ENCODE measurements at places on chromosomes 12 and 14.

GRCh38 chr12:13631873-13632272 lies 349.5 kb downstream of the GRIN2B start:
- no peak for DNase-seq

DNA sequence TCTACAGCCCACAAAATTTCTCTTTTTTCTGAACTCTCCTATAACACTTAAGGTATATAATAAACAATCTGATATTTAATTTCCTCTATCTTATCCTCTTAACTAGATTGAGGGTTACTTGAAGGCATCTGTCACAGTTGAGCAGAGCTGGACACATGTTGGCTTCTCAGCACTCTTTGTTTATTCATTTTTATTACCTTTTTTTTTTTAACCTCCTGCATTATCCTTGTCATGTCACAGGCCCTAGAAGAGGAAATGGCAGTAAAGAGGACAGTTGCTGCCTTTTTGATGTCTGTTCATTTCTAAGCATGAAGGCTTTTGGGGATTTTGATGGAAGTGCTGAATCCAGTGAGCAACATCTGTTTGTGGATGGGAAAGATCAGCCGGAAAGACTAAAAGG lies 32.5 kb upstream of the EVL start:
- DNase-seq = no peak

DNA sequence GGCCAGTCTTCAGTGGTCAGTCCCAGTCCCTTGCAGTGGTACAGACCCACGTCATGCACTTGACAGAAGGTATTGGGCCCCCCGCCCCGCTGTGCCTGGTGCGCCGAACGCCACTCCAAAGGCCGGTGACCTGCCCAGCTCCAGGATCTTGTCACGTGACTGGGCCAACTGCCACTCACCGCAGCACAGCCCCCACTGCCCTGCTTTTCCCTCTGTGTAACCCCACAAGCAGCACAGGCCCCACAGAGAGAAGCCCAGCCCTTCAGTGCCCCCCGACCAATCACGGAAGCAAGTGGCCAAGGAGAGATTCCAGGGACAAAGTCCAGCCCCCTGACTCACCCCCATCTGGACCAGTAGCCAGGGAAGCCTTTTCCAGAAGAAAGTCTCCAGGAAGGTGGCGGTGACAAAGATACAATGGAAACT lies 498 bp downstream of the GPR132 start:
- no peak for DNase-seq

- no peak for DNase-seq
Measured at GRCh38 chr12:65881348-65881961, 57.2 kb downstream of the HMGA2 start.

DNA sequence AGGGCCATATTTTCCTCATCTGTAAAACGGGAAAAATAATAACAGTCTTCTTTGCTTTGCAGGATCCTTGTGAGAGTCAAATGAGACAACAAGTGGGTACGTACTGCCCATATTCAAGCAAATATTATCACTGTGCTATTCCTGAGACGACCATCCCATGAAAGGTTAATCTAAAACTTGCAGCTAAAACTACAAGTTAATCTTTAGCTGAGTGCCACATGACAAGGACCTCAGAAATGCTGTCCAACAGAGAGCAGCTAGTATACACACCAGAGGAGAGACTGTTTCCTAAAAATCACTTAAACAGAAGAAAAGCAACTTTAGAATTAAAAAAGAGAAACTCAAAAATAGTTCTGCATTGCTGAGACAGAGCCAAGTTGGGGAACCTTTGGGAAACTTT lies 162.7 kb upstream of the TMTC2 start:
- DNase-seq = no peak

DNA sequence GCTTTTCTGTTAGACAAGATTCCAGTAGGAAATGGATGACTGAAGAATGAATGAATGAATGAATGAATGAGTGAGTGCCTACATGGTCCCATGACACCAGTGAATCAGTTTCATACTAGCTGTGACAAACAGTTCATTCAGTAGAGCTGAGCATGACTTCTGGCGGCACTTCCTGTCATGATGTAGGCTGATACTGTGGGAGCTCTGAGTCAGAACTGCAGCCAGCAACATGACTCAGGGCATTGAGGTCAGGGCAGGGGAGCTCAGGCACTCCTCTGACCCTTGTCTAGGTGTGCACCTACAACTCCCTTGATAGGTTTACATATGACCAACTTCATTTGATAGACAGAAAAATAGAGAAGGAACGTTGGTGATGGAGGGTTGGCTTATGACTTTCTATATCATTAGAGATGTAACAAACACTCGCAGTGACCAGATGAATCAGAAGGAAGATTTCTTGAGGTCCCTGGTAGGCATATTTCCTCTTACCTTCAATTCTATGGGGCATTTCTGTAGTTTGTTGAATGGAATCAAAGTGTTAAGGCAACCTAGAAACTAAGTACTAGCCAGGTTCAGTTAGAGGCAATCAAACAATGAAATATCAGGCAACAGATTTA lies 139.3 kb upstream of the ARHGAP5 start:
- peak; percentile 65 for DNase-seq

GRCh38 chr12:77830583-77831351 lies at the start of gene NAV3:
NAV3 (plus strand) TSS chr12:77830894; CDS start chr12:77831462, 568 bp downstream.
- no peak for DNase-seq

DNA sequence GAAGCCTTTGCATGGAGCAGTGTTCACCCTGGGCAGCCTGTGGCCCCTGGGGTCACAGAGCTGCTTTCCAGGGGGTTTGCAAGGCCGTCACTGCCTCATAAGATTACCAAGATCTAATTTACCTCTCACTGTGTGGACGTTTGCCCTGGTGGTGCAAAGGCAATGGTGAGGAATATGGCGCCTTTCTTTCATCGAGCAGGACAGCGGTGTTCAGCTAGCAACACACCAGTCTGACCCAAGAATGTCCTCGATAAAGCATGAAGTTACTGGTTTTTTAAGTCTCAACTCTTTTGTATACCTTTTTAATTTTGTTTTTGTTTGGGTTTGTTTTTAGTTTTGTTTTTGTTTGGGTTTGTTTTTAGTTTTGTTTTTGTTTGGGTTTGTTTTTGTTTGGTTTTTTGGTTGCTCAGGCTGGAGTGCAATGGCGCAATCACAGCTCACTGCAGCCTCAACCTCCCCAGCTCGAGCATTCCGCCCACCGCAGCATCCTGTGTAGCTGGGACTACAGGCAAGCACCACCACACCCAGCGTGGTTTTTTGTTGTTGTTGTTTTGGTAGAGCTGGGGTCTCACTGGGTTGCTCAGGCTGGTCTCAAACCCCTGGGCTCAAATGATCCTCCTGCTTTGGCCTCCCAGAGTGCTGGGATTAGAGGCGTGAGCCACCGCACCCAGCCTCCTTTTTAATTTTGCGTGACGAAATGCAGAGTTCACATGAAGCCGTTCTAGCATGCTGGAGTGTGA lies 57.9 kb downstream of the PPP2R5C start:
- peak; percentile 55 for DNase-seq

- no peak for DNase-seq
Measured at GRCh38 chr12:897386-897785, 52.1 kb downstream of the RAD52 start.
